Choroid plexus epithelial cell (primary cell): ENCODE measurements at places on chromosomes 3 and 15.

- DNase-seq = no peak
Measured at GRCh38 chr15:73268457-73268856, 100.3 kb downstream of the HCN4 start.

DNA sequence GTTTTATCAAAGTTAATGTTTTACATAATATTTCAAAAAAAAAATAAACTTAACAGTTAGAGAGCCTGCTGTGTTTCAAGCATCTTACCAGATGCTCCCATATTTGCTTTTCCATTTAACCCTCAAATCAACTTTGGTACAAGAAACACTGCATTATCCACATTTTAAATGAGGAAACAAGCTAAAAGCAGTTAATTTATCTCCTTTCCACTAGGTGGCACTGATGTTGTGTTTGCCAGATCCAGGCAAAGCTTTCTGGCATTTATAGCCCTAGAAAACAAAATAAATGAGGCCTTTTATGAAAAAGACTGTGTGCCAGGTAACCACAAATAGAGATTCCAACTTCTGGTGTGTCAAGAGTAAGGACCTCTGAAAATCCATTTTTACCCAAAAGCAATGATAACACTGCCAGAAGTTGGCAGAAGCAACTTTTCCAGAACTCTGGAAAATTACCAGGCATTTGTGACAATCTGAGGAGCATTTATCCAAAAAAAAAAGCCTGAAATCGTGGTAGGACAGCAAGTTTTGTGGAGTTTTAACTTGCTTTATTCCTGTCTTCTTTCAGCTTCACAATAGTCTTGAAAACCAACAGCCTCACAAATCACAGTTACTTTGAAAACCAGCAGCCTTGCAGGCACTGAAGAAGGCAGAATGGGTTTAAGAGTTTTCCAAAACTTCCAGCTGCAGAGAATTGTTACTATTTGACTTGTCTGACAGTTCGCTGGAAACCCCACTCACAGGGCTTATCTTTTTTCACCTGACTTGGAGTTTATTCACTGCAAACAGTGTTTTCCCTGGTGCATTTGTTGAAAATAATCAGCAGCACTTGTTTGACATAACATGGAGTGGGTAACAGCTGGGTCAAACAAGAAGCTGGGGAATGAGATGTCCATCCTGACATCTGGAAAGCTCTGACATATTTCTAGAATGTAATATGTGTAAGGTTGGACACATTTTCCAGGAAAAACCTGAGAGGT is 9.2 kb downstream of the FAM162A start:
- DNase-seq = peak; percentile 80

GRCh38 chr3:75140904-75141615 is 523.1 kb upstream of the FRG2C start:
- no peak for DNase-seq

GRCh38 chr3:66830301-66830700 is 167.8 kb upstream of the KBTBD8 start:
- no peak for DNase-seq

DNA sequence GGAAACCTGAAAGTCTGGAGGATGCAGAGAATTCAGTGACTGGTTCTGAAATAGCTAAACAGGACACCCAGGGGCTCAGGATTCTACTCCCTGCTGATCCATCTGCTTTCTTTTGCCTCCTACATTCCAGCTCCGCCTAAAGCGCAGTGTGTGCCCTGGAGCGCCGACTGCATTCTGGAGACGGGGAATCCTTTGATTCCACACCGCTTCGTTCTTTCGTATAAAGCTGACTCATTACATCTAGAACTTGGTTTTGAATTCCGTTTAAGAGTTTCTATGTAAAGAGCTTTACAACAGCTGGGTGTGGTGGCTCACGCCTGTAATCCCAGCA is 61.8 kb downstream of the SENP2 start:
- peak; percentile 68 for DNase-seq

DNA sequence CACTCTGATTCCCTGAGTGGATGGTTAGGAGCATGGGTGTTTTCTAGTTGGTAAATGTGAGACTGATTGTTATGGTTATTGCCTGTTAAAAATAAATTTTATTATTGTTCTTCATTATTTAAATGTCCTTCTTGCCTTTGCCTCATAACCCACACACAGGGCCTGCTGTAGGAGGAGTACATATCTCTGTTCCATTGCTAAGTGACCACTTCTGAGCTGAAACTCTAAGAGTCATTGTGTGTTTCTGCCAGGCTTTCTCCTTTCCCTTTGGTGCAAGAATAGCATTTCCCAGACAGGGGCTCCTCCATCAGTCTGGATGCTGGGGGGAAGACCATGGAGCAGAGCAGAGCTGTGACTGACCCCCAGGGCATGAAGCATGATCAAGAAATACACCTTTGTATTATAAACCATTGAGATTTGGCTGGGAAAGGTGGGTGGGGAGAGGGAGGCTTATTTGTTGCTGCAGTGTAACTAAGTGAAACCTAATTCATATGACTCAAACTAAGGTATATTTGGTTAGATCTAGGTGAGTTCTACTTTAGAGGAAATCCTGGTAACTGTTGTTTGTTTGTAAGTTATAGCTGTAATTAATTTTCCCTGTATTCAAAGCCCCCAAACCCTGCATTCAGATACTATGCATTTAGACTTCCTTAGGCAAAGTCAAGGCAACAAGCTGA is 137.4 kb downstream of the TGFBR2 start:
- DNase-seq = no peak

GRCh38 chr3:25281732-25282126 is 146.3 kb upstream of the RARB start:
- DNase-seq = no peak

DNA sequence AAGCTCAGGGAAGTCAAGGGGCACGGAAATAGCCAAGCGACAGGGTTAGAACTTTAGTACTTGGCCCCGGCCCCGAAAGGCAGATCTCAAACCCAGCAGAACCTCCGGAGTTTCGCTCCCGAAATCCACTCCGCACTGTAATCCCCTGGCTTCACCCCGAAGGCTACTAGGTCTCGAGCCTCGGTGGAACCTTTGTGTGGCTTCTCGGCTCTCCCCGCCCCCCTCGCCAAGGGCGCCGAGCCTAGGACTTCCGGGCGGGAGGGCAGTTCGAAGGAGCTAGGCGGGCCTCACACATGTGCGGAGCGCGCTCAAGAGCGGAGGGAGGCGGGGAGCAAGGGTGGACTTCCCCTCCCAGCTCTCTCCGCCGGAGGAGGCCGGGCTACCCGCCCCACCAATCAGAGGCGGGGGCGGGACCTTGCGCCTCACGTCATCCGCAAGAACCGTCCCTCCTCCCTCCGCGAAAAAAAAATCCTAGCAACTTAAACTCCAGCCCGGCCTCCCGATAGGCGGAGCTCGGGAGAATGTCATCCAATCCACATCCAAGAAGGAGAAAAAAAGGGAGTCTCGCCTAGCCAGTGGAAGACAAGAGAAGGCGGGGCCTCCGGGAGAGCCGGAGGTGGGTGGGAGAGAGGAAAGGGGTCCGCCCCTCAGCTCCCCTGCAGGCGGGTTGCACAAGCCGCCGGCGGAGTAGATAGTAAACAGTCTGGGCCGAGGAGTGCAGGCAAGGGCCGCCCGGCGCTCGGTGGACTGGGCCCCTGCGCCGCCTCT is 2.4 kb upstream of the SIN3A start:
- peak; percentile 100 for DNase-seq

- DNase-seq = no peak
Measured at GRCh38 chr3:55907616-55908015, 420.5 kb upstream of the WNT5A start.

- DNase-seq = peak; percentile 90
Measured at GRCh38 chr3:160665784-160666526, 11.0 kb upstream of the ARL14 start.

GRCh38 chr15:68658641-68659358 is 80.0 kb downstream of the CORO2B start:
- no peak for DNase-seq

GRCh38 chr3:10194328-10195071 is 29.8 kb downstream of the IRAK2 start:
- no peak for DNase-seq

- DNase-seq = no peak
Measured at GRCh38 chr3:31934866-31935265, 46.2 kb downstream of the OSBPL10 start.

- no peak for DNase-seq
Measured at GRCh38 chr3:100577382-100578008, 31.9 kb upstream of the ADGRG7 start.

GRCh38 chr3:53939813-53940212 is 48.2 kb upstream of the SELENOK start:
- DNase-seq = no peak

GRCh38 chr3:154926721-154927120 is 153.4 kb upstream of the MME start:
- no peak for DNase-seq

- peak; percentile 7 for DNase-seq
Measured at GRCh38 chr3:94362393-94362792, 299.5 kb downstream of the NSUN3 start.

DNA sequence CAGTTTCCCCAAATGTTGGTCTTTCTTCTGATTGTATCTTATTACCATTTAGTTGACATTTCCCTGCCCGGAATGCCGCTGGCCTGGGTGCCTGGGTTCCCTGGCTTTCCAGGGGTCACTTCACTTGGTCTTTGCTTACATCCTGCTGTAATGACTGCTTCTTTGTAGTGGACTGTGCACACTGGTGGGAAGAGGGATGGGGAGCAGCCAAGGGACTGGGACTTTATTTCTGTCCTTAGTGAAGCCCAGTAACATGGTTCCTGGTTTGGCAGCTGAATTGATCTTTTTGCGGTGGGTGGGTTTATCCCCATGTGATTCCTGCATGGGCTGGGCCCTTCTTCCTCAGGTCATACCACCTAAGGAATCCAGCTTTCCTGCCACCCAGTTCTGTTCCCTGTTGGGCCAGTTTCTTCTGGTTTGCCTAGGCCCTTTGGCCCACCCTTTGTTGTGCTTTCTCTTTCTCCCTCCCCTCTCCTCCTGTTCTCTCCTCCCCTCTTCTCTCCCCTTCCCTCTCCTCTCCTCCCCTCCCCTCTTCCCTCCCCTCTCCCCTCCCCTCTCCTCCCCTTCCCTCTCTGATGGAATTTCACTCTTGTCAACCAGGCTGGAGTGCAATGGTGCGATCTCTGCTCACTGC is 41.9 kb downstream of the TRIM71 start:
- no peak for DNase-seq

DNA sequence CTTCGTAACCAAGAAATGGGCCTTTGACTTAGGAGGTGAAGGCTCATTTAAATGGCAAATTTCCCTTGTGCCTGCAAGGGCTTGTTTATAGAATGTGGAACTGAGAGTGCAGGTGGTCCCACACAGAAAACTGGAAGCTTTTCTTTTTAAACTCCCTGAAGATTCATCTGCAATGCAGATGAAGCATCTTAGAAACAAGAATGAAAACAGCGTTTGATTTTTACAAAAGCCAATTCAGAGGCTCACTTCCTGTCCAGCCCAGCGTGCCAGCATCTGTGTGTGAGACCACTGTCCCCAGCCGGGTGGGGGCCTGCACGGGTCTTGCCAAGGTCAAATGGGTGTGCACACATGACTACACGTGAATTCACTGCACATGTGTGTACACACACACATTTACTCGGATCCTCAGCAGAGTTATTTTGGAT is 94.7 kb downstream of the LINGO1 start:
- DNase-seq = no peak

GRCh38 chr3:63492464-63492863 is 160.0 kb upstream of the SNTN start:
- DNase-seq = no peak

DNA sequence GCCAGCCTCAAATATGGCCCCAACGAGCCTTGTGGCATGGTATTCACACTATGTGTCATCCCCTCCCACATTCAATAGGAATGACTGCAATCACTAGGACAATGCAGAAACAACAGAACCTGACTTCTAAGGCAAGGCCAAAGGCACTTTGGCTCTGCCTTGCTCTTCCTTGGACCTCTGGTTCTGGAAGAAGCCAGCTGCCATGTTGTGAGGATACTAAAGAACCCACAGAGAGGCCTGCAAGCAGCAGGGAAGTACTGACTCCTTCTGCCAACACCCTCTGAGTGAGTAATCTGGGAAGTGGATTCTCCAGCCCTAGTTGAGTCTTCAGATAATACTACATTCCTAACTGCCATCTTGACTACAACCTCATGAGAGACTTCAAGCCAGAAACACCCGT is 64.7 kb downstream of the ADAMTS9 start:
- DNase-seq = peak; percentile 11

DNA sequence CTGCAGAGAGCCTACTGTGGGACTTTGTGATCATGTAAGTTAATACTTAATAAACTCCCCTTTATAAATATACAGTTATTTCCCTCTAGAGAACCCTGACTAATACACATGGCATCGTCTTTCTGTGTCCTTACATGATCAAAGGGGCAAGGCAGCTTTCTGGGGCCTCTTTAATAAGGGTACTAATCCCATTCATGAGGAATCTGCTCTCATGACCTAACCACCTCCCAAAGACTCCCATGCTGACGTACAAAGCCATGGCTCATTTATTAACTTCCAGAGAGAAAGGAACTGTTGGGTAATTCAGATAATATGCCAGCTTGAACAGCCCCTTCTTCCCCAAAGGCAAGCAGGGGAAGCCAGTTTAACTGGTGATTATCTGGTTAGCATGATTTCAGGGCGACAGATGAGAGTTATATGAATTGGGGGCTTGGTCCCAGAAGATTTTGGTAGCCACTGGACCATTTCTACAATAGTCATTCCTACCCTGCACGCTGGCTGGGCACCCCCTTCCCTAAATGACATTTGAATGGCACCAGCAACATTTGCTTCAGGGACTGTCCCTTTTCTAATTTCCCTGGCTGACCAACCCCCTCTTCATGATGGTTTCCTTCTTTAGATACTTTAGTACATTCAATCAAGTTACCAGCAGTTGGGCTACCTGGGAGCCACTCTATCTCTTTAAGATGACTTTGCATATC is 83.6 kb upstream of the C3orf80 start:
- no peak for DNase-seq

DNA sequence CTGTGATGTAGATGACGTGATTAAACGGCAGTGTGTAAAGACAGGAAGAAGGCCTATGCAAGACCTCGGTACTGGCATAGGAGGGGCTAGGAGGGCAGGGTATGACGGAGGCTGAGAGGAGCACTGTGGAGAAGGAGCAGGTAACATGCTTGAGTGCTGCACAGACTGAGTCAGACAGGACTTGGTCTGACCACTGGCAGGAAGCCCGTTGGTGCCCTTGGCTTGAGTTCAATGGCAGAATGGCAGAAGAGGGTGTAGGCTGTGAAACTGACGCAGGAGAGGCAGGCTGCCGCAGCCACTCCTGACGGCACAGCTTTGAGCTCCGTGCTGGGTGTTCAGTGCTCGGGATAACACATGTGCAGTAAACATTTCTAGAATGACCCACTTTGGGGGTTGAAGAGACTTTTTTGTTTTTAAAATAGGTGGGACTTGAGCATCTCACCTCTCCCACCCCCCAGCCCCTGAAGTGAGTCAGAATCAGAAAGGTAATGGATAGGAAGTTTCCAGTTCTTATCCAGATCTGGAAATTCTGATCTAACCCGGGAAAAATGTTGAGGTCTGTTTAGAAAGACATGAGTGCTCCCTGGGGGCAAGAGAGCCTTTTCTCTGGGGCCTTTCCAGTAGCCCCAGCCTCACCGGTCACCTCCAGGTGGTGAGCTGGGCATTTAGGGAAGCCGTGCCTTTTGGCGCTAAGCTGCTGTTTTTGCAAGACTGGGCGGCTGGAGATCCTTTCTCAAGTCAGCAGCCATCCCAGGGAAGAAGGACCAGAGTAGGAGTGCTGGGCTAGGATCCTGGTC is 126.4 kb downstream of the RPLP1 start:
- no peak for DNase-seq
